ENCODE measurements at places on chromosomes 5 and 9. TPM values are rescaled to one million over a fixed set of nuclear protein-coding genes. Genes with fewer than 3 reads are reported as not detected.
A peak's percentile ranks its signal among the peaks of the same experiment; 100 is the strongest.

DNA sequence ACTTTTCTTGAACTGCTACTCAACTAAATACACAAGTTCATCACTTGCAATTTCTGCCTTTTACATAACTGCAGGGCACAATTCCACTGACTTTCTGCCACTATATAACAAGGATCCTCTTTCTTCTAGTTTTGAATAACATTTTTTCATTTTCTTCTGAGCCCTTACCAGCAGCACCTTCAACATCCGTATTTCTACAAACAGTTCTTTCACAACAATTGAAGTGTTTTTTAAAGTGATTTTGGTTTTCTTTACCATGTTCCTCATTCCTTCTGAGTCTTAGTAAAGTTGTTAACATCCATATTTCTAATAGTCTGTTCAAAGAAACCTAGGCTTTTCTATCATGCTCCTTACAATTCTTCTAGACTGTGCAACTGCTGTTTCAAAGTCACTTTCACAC lies 127.2 kb upstream of the PITX1 start:
- no peak for DNase-seq

GRCh38 chr5:66620711-66621110 lies 24.5 kb downstream of the MAST4 start:
- no peak for DNase-seq

DNA sequence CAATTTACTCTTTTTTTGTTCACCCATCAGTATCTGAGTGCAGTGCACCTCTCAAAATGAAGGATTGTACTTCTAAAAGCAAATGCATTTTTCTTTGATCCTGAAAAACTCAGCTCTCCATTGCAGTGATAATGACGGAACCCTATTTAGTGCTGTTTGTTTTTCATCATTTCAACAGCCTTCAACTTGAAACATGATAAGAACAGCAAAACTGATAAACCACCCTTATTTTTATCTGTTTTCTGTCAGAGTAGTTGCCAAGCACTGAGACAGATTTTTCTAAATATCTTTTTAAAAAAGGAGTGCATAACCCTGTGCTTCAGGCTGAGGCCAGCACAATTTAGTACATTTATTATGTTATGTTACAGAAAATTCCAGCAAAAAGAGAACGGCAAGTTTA lies 549.8 kb upstream of the DMAC1 start:
- no peak for DNase-seq

DNA sequence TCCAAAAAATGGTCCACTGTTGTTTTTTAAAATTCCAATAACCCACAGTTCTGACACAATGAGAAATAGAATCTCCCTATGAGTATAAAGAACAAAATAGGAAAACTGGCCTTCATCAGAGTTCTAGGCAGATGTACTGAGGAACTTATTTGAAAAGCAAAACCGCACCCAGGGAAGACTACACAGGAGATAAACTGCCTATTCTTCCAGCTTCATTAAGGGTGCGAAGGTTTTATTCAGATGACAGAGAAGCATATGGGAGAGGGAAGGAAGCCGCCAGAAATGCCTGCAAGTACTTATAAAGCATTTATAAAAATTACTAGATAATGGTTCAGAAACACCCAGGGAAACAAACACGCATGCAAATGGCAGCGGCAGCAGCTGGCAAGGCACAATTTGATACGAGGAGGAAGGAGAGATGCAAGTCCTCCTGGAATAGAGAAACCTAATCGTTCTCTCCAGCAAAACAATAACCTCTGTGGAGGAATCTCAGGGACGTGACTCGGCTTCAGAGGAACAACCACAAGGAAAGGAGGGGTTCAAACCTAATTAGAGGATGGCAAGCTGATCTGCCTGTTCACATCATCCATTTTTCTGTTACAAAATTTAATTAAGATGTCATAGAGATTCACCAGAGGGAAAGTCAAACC lies 9.0 kb downstream of the TTLL11 start:
- no peak for DNase-seq

DNA sequence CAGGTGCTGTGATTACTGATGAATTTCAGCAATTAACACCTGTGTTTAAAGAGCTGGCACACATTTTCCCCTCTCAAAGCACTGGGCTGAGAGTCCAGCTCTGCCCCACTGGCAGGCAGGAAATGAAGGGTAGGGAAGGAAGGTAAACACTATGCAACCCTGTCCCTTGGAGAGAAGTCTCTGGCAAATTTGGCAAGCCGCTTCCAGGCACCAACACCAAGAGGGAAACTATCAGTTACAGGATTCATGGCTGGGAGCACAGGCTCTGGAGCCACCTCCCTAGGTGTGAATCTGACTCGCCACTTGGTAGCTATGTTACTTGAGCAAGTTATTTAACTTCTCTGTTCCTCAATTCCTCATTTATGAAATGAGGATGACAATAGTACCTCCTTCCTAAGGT lies 3.3 kb downstream of the ANKS6 start:
- DNase-seq: no peak

DNA sequence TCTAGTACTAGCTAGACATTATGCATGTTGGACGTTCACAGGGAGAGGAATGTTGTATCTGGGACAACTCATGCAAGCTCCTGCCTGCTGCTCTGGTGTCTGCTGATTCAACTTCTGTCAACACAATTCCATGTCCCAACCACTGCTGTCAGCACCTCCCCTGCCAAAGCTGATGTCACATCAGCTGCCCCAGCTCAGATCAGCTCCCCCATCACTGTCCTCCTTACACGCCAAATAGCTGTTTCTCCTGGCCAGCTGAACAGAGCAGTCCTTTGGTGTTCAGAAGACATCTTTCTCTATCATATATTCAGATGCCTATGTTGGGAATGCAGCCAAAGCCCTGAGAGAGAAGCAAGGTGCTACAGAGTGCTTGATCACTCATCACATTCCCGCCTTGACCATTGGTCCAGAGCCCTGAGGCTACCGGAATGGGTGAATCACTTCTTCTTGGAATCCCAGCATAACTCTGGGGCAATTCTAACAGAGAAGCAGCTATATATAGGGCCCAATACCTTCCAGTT lies 223.3 kb downstream of the SEC61B start:
- no peak for DNase-seq

DNA sequence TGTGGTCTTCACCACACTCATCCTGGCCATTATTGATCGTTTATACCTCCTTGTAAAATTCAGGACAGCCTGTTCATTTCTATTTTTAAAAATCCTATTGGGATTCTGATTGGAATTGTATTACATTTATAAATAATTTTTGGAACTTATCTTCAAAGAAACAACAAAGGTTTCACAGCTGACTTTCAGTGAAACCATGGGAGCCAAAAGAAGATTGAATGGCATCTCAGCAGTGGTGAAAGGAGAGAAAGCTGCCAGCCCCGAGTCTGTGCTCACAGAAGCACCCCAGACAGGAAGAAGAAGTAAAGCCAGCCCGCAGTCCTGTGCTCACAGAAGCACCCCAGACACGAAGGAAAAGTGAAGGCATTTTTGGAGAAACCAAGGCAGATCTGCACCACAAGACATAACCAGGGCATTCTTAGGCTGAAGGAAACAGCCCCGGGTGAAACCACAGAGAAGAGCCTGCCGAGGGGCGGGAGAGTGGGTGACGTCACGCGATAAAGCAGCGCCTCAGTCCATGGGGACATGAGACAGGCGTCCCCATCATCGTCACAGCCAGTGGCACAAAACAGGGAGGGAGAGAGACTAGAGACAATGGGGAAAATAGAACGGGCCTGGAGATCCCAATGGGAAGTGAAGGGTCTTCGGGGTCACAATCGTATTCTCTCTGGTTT lies 42.5 kb upstream of the SLC9A3 start:
- no peak for DNase-seq

DNA sequence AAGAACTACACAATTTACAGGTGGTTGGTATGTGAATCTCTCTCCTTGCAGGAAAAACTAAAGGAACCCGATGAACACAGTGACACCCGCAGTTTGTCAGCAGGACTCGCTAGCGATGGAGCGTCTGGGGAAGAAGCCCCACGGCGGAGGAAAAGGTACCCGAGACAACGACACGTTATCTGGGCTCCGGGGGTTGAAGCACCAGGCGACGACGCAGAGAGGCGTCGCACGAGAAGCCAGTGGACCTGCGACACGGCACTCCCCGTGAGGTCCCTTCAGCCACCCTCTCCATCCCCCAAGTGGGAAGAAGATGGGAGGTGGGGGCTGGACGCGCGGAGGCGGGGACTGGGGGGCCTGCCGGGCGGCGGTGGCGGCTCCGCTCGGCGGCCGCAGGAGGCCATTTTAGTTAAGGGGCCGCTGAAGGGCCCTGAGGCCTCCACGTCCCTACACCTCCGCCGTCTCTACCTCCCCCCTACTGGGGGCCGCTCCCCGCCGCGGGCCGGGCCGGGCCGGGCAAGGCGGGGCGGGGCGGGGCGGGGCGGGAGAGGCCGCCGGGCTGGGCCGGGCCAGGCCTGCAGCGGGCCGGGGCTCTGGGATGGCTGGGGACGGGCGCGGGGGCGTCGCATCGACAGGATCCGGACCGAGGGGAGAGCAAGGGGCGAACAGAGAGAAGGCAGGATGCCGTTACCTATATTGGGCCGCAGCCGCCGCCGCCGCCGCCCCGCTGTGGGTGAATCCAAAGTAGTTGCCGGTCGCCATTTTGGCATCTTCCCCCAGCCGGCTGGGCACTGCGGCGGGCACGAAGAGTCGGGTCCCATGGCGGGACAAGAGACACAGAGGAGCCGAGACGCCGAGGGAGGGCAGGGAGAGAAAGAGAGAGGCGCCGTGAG lies 754 bp downstream of the ZFR start:
- peak; percentile 70 for DNase-seq

DNA sequence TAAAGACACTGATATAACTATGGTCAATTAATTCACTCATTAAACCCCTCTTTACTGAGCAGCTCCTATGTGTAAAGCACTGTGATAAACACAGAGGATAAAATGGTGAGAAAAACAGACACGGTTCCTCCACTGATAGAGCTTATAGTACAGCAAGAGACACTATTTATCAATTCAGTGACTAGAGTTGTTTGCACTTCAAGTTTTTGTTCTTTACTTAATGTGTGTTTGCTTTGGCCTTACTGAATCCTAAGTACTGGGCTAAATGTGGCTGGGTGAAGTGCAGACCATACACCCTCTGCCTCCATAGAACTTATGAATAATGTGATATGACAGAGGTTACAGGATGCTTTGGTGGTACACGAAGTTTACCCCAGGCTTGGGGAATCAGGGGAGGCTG lies 80.1 kb upstream of the ITGA1 start:
- no peak for DNase-seq

DNA sequence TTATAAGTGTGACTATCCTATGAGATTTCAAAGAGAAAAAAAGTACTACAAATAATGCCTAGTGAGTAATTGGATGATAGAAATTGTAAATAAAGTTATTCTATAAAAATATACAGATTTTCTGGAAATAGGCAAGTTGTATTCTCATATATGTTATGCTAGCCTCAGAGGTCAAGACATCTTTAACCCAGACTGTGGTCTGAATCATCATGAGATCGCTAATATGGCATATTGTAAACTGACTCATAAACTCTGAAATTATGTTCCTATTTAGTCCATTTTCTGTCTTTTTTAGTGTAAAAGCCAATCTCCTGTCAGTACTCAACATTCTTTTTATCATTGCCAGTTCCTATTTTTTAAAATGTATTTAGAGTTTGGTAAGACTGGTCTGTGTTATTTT lies 14.2 kb downstream of the LOX start:
- DNase-seq: no peak

GRCh38 chr9:36551910-36552309 lies 20.8 kb upstream of the MELK start:
- DNase-seq: no peak

GRCh38 chr5:137220523-137220927 lies 278.6 kb downstream of the SPOCK1 start:
- no peak for DNase-seq

GRCh38 chr9:113244556-113244955 lies 23.2 kb downstream of the SLC31A1 start:
- DNase-seq: no peak

GRCh38 chr5:153168241-153168640 lies 322.2 kb upstream of the GRIA1 start:
- no peak for DNase-seq

DNA sequence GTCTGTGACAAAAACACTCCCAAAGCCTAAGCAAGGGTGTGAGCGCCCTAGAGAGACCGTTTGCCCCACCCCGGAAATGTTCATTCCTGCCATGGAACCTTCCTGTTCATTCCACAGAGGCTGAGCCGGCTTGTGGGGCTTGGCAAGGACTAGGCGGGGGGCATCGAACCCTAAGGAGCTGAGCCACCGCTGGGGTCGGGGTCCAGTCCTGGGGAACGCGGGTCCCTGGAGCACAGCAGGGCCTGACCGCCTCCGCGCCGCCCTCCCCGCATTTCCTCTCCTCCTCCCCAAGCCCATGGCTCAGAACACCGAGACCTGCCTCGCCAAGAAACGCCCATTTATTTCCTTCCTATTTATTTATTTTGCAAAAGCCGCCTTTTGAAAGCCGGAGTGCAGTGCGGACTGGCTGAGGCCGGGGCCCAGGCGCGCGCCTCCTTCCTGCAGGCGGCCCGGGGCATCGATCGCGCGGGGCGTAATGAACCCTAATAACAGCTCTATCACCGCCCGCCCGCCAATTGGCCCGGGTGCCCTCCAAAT lies 228.9 kb upstream of the IRX4 start:
- DNase-seq: no peak

GRCh38 chr5:2006193-2006970 lies 123.7 kb upstream of the IRX4 start:
- no peak for DNase-seq

GRCh38 chr5:141838326-141839014 lies 39.7 kb downstream of the PCDH1 start:
- no peak for DNase-seq

GRCh38 chr5:78689540-78690252 lies 41.1 kb upstream of the LHFPL2 start:
- DNase-seq: no peak

DNA sequence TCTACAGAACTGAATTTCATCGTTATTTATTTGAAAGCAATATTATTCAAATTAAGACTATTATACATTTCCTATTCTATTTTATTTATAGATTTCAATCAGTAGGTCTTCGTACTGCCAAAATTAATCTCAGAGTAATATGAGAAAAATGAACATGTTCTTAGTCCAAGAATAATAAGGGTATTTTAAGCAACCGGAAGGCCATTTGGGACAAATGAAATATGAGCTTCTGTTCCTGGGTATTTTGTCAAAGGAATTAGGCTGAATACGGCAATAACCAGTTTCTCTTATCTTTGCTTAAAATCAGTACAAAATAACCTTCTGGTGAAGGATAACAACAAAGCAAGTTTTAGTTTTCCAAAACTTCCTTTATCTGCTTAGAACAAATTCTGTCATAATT lies 410.3 kb upstream of the PRR16 start:
- DNase-seq: no peak

PPIC gene
- total RNA-seq: not detected

ANKRD33B gene
- total RNA-seq: 23.4 TPM

HACD4 gene
- total RNA-seq: 3.9 TPM

PHF24 gene
- not detected for total RNA-seq

TAF1L gene
- total RNA-seq: not detected

SCGB3A1 gene
- total RNA-seq: not detected

KDM4C gene
- total RNA-seq: 141 TPM

PFN3 gene
- total RNA-seq: not detected

PCDHGC5 gene
- 0.46 TPM for total RNA-seq

NUTM2F gene
- not detected for total RNA-seq

PCDHB7 gene
- not detected for total RNA-seq

PCDHB15 gene
- total RNA-seq: not detected

CXCL14 gene
- not detected for total RNA-seq
